Vagina (tissue), 2 donors: ENCODE measurements at places on chromosomes 5 and 9.
A peak's percentile ranks its signal among the peaks of the same experiment; 100 is the strongest.

- DNase-seq = no peak
Observed at GRCh38 chr9:120608421-120608820, 28.5 kb upstream of the CDK5RAP2 start.

GRCh38 chr5:431001-431710 is 11.8 kb upstream of the EXOC3 start:
- DNase-seq = no peak

GRCh38 chr9:85898332-85898731 is 42.6 kb upstream of the NAA35 start:
- no peak for DNase-seq

DNA sequence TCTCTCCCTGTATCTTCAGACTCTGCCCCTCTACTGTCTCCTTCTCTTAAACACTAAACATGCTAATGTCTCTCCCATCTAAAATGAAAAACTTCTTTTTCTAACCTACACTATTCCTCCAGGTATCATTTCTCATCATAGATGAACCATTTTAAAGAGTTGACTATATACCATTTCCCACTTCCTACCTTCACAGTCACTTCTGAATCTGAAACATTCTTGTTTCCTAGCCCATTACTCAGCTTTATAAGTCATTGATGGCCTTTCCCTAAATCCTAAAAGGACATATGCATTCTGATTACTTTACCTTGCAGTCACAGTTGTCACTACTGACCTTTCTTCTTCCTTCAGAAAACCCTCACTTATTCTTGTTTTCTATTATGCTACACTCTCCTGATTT is 118.2 kb downstream of the SSBP2 start:
- no peak for DNase-seq

GRCh38 chr5:139762615-139763170 is 32.9 kb upstream of the PSD2 start:
- no peak for DNase-seq

DNA sequence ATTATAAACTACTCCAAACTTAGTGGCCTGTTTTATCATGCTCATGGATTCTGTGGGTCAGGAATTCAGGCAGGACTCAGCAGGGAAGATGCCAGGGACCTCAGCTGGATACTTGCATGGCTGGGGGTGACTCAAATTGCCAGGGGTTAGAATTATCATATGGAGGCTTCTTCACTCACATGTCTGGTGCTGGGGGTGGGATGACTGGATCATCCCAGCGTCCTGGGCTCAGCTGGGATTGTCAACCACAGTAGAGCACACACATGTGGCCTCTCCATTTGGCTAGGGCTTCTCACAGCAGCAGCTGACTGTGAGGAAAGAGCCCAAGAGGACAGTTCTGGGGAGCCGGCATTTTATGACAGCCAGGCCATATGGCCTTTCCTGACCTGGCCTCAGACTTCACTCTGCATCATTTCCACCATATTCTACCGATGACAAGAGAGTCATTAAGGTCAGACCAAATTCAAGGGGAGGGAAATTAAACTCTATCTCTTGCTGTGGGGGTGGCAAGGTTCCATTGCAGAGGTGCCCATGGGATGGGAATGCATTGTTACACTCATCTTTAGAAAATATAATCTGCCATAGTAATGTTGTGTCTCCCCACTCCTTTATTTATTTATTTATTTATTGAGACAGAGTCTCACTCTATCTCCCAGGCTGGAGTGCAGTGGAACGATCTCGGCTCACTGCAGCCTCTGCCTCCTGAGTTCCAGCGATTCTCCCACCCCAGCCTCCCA is 5.2 kb upstream of the GRK6 start:
- DNase-seq = no peak

DNA sequence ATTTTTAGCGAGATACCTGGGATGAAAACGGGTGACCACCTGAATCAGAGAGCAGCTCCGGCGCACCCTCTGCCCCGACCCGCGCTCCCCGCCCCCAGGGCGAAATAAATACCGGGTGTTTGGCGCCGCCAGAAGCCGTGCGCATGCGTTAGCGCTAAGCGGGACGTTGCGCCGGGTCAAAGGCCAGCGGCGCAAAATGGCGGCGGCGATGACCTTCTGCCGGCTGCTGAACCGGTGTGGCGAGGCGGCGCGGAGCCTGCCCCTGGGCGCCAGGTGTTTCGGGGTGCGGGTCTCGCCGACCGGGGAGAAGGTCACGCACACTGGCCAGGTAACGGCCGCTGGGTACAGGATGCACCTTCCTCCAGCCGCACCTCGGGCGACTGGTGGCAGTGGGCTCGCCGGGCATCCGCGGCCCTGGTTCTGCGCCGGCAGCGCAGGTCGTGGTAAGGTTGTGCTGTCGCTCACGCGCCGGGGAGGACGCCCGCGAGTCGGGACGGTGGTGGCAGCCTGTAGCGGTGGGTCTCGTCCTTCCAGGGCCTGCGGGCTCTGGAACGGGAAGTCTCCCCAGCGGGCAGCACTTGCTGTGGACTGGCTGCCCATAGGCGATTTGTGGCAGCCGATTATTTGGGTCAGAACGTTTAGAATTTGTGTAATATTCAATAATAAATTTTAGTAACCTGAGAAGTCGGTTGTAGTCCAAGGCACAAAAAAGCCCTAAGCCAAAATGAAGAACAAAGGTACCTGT is at the start of gene NDUFS6:
TSS of gene NDUFS6 (plus strand) at position 186 of the 745 bp plus-strand sequence. CDS start at position 197, 11 bp downstream.
- no peak for DNase-seq

GRCh38 chr5:133366438-133366837 is 245.9 kb downstream of the FSTL4 start:
- no peak for DNase-seq

GRCh38 chr5:25095261-25095660 is 450.5 kb upstream of the CDH10 start:
- no peak for DNase-seq

DNA sequence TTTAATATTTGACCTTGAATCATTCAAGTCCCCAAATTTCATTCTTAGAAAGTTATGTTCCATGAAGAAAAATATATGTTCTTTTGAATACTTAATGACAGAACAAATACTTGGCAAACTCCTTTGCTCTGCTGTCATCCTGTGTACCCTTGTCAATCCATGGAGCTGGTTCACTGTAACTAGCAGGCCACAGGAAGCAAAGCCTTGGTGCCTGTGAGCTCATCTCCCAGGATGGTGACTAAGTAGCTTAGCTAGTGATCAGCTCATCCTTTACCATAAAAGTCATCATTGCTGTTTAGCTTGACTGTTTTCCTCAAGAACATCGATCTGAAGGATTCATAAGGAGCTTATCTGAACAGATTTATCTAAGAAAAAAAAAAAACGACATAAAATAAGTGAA is 65.4 kb downstream of the WDR41 start:
- no peak for DNase-seq

- DNase-seq = no peak
Observed at GRCh38 chr9:22142671-22143070, 133.6 kb upstream of the CDKN2B start.

- no peak for DNase-seq
Observed at GRCh38 chr9:27634879-27635278, 61.6 kb upstream of the C9orf72 start.

GRCh38 chr5:44390351-44390750 is 1.1 kb upstream of the FGF10 start:
- DNase-seq = no peak

GRCh38 chr5:143130613-143131305 is 272.7 kb downstream of the NR3C1 start:
- DNase-seq = no peak

DNA sequence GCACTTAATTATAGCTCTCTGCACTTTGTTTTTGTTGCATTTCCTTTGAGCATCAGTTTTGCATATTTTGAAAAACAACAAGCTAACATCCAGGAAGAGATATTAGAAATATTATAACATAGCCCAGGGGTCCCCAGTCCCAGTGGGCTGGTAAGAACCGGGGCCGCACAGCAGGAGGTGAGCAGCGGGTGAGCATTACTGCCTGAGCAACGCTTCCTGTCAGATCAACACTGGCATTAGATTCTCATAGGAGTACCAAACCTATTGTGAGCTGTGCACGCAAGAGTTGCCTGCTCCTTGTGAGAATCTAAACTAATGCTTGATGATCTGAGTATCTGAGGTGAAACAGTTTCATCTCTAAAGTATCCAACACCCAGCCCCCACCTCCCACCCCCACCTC is 675.9 kb upstream of the ZNF608 start:
- no peak for DNase-seq

DNA sequence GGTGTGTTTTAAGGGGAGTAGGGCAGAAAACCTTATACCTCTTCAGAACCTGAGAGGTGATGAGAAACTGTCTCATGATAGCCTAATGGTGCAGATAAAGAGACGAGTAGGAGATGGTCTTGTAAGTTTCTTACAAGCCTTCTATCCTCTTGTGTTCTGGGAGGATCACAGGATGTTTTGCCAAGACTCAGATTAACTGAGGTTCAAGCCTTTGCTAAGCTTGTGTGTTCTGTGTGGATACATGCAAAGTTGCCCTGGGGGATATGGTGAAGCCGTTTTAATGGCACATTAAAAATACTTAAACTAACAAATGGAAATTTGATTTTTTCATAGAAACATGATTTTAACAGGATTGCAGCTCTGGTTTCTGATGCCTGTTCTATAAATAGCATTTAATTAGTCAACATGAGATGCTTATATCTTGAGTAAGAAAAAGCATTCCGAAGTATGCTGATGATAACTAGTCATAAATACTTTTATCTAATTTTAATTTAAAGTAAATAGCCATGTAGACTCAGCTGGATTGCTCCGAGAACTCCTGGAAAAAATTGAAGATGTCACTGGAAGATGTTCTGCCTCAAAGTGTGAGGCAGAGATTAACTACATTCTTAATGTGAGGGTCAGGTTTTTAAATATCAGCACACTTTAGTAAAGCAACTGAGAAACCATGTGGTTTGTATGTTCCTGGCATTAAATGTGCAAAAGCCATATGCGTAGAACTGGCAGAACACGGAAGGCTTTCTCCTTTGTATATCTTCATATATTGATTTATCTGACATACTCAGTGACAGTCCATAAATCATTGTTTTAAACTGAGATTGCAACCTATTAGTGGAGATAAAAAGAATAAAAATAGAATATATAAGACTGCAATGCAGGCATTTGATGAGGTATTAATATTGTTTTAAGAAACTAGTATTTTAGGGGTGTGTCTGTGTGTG is 53.7 kb downstream of the IPO11 start:
- DNase-seq = no peak

DNA sequence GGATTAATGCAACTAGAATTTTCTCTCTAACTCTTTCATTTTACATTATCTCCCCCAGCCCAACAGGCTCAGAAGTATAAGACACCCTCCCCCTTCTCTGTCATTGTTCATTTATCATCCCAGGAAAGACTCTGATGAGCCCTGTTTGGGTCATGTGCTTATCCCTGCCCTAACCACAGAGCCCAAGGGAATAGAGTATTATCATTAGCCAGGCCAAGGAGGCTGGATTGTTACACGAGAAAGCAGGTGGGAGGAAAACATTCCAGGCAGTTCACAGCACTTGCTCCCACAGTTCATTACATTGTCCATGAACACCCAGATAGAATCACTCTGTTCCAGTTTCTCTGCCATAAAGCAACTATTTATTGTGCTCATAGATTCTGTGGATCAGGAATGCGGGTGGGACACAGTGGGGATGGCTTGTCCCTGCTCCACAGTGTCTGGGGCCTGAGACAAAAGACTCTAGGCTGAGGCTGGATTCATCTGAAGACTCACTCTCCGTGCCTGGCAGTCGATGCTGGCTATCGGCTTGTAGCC is 59.5 kb upstream of the TMEM215 start:
- DNase-seq = no peak

- DNase-seq = no peak
Observed at GRCh38 chr9:87606841-87607521, 109.3 kb downstream of the DAPK1 start.

DNA sequence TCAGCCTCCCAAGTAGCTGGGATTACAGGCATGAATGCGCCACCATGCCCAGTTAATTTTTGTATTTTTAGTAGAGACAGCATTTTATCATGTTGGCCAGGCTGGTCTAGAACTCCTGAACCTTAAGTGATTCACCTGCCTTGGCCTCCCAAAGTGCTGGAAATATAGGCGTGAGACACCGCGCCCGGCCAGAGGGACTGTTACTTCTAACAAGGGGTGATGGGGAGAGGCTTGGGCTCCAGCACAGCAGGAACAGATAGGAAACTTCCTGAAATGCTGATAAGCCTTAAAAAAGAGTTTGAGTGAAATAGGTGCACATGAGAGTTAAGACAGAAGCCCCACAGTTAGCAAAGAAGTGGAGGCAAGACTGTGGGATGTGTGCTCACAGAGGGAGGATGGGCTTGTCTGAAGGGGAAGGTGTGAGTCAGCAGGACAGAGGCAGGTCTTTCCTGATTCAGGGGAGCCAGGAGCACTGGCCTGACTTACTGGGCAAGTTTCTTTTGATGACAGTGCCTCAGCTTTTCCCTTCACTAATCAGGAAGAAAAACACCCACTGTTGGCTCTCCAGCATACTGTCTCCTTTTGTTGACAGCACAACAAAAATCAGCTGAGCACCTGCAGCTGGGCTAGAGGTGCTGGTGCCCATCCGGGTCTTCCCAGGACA is 68.4 kb downstream of the RAD23B start:
- DNase-seq = peak; percentile 49
